ENCODE measurements at places on chromosomes 3 and 15. TPM values are rescaled to one million over a fixed set of nuclear protein-coding genes. Genes with fewer than 3 reads are reported as not detected.
A peak's percentile ranks its signal among the peaks of the same experiment; 100 is the strongest.

The C3orf20 gene
- polyA plus RNA-seq = not detected

- DNase-seq = peak; percentile 43
Measured at GRCh38 chr3:102745881-102746280, 311.1 kb downstream of the ZPLD1 start.

DNA sequence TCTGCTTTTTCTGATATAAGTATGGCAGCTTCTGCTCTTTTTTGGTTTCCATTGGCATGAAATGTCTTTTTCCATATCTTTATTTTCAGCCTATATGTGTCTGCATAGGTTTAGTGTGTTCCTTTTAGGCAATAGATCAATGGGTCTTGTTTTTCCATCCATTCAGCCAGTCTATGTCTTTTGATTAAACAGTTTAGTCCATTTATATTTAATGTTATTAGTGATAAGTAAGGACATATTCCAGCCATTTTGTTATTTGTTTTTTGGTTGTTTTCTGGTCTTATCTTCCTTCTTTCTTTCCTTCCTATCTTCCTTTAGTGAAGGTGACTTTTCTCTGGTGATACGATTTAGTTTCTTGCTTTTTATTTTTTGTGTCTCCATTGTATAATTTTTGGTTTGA is 101.3 kb upstream of the LRRC3B start:
- no peak for DNase-seq

The PRKCD gene
- 9.6 TPM for polyA plus RNA-seq

The CLDN11 gene
- 84.9 TPM for polyA plus RNA-seq

DNA sequence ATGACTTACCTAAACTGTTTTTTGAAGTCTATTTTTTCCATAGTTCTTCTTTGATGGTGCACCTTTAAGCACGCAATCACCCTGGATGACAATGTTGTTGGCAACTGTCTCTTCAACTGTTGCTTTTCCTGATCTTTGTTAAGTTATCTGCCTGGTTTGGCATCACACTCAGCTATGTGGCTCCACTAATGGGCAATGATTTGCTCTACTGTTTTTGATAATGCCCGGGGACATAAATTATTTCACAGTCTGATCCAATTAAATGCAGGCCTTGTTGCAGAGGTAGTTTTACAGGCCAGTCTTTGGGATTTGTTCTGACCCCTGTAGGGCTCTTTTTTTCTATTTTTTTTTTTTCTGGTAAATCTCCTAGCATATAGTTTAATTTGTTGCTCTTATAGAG is 436.3 kb downstream of the ZNF385D start:
- no peak for DNase-seq

- DNase-seq = no peak
Measured at GRCh38 chr3:194050782-194051320, 85.1 kb upstream of the HES1 start.

DNA sequence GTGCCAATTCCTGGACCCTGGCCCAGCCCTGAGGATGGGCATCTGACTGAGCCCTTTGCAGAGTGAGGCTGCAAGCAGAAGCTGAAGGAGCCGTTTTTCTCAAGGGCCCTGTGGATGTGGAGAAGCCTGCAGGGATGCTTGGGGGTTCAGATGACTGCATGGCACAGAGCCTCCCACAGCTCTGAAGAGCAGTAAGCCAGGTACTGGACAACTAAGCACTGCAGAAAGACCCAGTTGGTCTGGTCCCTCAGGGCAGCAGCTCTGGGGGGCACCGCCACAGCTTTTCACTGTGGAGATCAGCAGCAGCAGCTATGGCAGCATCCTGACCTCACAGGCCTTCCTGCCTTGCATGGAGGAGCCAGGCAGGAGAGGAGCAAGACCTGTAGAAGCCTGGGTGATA is 67.6 kb downstream of the CRYGS start:
- peak; percentile 4 for DNase-seq

- no peak for DNase-seq
Measured at GRCh38 chr15:35477312-35478262, 68.4 kb downstream of the DPH6 start.

DNA sequence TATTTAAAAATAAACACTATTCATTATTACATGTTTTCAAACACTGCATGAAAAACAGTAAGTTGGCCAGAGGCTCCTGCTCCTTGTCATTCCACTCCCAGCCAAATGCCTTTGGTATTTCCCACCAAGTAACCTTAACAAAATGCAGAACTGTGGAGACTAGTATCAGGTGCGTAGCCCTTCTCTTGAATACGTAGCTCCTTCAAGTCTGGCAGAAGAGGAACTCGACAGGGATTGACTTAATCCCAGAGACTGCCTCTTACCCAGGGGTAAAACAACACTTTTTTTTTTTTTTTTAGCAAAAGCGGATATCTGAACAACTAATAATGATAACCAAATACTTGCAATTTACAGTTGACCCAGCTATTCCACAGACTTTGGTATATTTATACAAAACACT is 738 bp downstream of the COMMD2 start:
- DNase-seq = peak; percentile 23

- peak; percentile 83 for DNase-seq
Measured at GRCh38 chr15:89416339-89417183, 79.8 kb downstream of the RHCG start.

The TMEM266 gene
- polyA plus RNA-seq = 0.10 TPM

Data from GM23248 (cell line).